ENCODE measurements at places on chromosomes 6 and 20.

DNA sequence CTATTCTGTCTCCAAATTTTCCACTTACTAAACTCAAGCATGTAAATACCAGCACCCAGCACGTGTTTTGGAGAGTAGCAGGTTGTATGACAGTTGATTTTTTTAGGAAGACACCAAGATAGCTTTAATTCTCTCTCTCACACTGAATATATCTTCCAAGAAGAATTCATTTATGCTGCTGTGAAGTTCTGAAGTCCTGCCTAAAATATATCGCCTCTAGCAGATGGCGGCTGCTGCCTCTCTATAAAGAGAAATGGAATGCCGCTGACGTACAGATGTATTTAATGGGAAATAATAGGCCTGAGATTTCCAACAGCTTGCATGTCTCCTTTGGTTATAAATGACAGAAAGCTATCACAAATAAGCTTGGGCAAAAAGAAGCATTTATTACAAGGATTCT, 74.7 kb downstream of the PFDN4 start:
- no peak for DNase-seq

- no peak for DNase-seq
These were observed 9.0 kb downstream of the UQCC2 start for GRCh38 chr6:33702345-33702977.

DNA sequence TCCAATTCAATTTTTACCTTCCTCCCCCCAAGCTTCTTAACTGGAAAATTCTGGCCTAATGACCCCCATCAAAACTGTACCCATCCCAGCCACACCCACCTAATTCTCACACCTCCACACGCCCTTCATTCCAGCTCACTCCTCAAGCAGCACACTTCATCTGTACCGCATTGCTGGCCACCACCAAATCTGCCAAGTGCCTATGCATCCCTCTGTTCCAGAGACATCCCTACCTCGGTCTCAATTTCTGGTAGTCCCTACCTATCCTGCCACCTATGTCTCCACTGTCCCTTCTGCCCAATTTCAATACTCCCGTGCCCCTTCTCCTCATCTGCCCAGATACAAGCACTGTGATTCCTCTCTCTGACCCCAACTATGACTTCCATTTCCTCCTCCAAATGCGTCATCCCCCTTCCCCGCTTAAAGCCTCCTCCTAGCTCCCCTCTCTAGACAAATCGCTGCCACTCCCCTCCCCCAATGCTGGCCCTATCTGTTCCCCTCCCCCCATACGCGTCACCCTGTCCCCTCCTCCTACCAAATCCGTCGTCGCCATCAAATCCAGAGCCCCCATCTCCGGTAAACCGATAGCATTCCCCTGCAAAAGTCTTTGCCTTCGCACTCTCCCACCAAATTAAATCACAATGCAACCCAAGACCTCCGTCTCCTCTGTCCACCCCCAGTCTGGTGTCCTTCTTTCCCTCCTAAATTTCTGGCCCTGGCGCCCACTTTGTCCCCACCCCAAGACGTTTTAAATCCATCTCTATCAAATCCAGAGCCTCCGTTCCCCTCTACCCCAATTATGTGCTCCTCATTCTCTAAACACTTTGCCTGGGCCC, 1.2 kb downstream of the MTCH1 start:
- DNase-seq, result no peak

GRCh38 chr6:28897369-28897745, 26.4 kb downstream of the TRIM27 start:
- no peak for DNase-seq

DNA sequence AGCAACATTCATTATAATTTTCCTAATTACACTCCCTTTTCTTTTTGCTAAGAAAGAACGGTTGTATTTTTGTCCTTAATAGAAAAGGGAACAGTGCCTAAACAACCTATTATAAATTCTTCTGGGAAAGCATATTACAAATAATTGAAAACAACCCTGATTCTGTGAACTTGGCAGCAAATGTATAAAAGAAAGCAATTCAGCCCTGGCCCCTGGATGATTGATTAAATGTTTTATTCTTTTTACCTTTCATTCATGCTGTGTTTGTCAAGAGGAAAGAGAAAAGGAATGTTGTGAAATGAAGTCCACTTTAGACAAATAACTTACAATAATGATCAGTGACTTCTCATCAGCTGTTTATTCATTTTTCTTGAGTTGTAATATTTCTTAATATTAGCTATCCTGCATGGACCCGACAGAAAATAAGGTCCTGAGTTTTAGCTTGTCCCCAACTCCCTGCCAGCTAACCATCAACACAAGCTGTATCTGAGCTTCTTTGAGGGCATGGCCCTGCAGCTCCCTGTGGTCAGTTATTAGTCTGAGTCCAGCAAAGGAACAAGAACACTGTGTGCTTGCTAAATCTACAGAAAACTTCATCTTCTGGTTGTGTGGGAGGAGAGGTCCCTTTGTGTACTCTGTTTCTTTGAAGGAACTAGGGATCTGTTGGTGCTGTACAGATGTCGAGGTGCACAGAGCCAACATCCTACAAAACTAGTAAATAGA, 248.2 kb downstream of the LAMA2 start:
- DNase-seq, result no peak

- DNase-seq, result no peak
These were observed 43.7 kb upstream of the HFE start for GRCh38 chr6:26043384-26044139.
